ENCODE measurements at places on chromosomes 12 and 14.

DNA sequence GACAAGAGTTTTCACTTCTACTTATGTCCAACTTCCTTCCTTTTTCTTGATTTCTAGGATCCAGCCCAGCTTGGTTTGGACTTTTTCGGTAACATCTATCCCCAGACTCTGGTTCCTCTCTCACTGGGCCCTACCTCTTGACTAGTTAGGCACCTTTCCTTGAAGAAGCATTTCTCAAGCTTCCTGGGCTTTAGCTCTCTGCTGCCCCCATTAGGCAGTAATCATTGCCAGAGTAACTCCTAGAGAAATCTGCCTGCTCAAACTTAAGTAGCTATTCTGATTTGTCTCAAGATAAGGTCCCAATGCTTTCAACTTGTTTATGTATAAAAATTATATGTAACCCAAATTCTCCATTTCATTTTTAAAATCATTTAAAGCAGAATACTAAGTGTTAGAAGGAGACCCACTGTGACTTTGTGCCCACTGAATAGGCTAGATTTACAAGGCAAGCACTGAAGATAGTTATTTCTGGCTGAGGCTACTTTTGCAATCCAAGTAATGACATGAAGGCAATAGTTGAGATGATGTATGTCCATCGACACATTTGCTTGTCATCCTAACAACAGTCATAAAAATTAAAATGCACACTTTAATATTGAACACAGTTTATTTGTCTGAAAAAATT, 275.0 kb upstream of the G2E3 start:
- DNase-seq, result no peak

GRCh38 chr12:23083267-23083666, 458.3 kb downstream of the ETNK1 start:
- DNase-seq, result no peak

- DNase-seq, result no peak
These were observed 22.5 kb upstream of the PCNX1 start for GRCh38 chr14:70884595-70885342.

GRCh38 chr14:45426685-45427282, 173.8 kb upstream of the MIS18BP1 start:
- no peak for DNase-seq

GRCh38 chr14:54487771-54488170, 1.0 kb downstream of the GMFB start:
- no peak for DNase-seq

DNA sequence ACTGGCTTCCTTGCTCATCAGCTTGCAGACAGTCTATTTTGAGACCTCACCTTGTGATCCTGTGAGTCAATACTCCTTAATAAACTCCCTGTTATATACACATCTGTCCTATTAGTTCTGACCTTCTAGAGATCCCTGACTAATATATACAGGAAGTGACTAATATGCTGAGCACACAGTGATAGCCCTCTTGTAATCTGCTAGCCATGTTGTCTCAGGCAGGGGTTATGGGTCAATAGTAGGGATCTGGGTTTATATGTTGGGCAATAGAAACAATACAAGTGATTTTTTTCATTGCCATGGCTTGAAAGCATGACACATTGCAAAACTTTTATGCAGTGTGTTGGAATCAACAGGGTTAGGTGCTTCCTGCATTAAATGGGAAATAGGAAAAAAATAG, 562.2 kb downstream of the GALC start:
- DNase-seq, result no peak

DNA sequence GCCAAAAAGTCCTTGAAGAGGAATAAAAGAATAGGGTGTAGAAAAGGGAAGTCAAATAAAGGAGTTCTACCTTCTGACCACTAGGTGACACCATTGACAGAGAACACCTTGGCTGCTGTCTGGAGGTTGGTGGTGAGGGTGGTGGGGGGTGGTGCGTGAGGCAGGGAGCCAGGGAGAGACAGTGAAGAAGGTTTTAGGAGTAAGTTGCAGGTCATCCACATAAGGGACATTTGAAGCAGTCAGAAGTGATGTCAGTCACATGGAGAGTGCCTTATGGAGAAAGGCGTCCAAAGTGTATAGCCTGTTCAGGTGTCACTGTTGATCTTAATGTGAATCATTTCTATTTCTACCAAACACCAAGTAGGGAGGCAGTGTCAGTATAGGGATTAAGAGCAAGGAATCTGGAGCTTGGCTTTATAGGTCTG, 279.3 kb upstream of the DDHD1 start:
- DNase-seq, result no peak

DNA sequence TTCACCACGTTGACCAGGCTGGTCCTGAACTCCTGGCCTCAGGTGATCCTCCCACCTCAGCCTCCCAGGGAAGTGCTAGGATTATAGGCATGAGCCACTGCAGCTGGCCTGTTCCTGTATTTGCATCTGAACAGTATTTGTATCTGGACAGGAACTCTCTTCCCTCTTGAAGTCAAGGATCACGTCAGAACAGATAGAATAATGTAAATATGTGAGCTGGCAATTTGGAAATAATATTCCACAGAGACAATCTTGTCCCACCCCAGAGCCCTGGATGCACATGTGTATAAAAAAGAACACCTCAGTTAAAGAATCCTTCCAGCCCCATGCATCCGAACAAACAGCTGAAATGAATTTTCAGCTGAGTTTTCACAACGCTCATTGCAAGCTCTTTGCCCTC, 118.3 kb downstream of the VEZT start:
- no peak for DNase-seq

DNA sequence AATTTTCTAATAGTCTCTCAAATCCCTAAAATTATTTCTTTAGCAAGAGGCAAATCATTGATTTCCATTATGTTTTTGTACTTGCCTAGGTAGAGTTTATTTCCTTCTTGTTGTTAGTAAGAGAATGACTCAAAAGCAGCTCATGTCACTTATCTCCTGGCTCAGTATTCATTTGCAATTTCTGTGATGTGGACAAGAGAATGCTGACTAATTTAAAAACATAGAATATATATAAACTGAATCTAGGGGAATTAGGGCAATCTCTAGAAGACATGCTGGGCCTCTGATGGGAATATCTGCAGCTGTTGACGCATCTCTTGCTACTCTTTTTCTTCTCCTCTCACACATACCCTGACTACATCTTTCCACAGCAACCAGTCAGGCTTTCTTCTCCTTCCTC, 130.8 kb upstream of the PRKD1 start:
- DNase-seq, result no peak

- DNase-seq, result peak; percentile 58
These were observed 37.5 kb downstream of the CHST11 start for GRCh38 chr12:104494137-104494792.

DNA sequence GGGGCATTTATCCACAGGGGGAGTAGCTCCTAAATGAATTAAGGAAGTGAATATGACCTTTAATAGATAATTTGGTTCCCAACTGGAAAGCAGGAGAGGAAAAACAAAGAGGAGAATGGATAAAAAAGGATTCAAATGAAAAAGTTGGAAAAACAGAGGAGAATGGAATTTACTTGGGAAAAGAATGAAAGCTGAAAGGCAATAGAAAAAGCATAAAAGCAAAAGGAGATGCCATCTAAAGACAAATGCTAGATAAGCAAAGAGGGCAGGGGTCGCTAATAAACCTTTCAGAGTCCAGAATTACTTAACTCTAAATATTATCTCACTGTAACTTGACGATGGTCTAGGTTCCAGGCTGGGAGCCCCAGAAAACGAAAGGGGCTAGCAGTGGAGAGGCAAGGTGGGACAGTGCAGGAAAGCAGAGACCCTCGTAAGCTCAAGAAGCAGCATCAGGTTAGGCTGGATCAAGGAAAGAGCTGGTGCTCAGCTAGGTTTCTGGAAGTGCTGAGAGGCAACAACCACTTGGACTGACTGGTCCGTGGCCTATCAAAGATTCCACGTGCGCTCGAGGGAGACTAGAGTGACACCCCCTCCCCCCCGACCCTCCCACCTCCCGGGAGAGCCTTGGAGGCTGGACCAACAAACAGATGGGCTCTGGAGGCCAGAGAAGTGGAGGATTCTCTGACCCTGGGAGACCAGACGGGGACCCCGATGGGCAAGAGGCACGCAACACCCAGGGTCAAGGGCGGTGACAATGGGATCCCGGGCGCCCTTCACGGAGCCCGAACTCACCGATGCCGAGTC, 1.2 kb downstream of the SLC2A13 start:
- DNase-seq, result no peak

- peak; percentile 59 for DNase-seq
These were observed 6.4 kb upstream of the RABGGTA start for GRCh38 chr14:24277606-24278321.

DNA sequence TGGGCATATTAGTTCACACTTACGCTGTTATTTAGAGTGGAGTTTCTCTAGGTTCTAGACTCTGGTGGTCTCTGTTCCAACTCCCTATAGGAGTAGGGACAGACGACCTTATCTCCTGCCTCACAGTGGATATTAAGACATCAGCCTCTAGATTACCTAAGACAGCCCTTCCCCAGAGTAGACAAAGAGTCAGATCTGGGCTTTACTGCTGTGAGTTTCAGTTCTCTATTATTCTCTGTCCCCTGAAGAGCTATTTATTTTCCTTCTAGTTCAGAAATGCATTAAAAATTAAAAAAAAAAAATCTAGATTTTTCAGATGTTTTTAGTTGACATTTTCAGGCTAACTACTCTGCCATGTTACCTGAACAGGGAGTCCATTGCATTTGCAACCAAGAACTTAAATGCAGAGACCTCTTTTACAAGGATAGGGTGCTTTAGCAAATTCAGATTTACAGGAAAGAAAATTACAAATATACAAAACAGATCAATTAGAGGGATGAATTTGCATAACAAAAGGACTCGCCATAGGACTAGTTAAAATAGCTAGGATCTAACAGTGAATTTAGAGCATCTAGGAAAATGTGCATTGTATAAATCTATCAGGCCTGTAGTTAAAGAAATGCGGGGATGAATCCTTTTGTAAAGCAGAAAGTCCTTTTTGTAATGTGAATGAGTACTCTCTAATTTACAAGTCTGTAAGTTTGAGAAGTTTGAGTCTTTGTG, 381.4 kb downstream of the APAF1 start:
- no peak for DNase-seq

DNA sequence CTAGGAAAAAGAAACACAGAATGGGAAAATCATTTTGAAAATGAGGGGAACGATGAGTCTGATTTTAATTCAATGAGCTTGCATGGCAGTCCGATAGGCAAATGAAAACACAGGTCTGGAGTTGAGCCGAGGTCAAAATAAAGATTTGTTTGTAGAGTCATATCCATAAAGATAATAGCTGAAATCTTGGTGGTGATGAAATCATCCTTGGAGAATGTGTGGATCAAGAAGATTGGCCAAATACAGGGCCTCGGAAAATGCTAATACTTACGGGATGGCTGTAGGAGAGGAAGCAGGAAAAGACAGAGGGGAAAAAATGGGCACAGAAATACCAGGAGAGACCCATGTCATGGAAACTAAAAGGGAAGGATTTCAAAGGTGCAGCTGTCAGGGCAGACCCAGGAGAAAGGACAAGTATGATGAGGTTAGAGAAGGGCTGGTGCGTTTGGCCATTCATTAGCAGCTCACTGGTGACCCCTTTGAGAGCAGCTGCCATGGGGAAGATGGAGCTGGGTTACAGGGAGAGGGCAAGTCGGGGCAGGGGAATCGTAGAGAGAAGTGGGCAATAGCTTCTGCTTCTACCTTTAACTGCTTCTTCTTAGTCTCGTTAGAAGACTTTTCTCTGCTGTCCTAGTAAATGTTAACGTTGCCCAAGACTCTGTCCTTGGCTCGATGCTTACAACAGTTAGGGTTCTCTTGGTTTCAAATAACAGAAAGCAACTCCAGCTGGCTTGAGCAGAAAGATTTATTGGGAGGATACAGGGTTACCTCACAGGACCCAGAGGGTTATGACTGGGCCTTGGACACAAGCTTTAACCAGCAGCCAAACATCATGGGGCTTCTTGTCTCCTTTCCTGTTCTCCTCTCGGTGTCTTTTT, 161.8 kb downstream of the EFCAB11 start:
- DNase-seq, result no peak

DNA sequence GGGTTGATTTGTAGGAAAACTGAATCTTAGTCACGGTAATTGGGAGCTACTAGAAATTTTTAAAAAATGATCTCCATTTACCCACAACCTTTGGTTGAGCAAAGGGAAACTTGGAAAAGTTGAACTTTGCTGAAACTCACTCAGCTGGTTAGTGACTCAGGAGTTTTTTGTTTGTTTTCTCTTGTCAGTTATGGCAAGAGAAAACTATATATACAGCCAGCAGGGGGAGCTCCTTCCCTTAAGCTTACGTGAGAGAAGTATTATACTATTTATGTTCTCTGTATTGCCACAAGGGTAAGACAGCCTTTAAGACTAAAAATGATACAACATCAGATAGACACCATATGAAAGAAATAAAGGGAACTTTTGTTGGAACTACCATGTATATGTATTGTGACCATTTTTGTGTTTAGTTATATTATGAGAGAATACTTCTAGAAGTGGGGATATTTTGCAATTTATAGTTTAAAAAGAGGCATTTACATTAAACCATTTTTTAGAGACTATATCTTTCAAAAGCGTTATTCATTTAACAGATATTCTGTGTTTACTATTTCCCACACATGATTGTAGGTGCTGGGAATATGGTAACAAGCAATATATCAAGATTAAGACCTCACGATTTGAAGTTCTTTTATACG, 28.1 kb upstream of the TBC1D30 start:
- DNase-seq, result peak; percentile 34

DNA sequence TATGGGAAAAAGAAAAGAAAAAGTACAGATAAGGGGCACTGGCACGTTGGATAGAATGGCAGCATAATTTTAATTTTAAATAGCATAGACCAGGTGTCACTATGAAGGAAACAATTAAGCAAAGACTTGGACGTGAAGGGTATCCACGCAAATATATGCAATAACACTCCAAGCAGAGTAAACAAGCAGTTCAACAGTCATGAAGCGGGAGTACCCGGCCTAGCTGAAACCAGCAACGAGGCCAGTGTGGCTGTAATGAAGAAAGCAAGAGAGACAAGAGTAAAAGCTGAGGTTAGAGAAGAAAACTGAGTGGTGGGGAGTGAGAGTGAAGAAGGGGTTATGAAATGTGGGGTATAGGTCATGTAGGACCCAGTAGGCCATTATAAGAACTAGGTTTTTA, 85.4 kb downstream of the BCL2L14 start:
- no peak for DNase-seq

DNA sequence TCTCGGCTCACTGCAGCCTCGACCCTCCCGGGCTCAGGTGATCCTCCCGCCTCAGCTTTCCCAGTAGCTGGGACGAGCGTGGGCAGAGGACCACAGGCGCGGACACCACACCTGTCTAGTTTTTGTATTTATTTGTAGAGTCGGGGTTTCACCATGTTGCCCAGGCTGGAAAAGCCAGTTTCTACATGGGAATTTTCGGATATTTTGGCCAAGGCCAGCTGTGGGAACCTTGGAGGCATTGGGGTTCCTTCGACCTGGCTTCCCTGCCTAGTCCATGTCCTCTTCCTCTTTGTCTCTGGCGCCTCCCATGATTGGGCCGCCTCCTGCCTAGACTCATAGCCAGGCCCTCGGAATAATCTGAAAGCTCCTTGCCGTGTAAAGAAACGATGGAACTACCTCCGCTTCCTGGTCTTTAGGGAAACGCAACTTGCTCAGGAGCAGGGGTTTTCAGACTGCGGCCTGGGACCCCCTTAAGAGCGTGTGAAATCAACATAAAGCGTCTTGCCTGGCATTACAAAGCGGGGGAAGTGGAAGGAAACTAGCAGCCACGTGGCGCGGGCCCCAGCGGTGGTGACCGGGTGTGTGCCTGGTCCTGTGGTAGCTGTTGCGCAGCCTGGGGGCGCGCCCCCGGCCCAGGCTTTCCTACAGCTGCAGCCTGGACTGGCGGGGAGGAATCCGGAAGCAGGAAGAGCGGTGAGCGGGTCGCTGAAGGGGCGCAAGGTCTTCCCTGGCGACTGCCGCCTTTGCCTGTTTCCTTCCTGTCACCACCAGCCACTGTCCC, 1.4 kb upstream of the HSP90AA1 start:
- peak; percentile 63 for DNase-seq

GRCh38 chr14:75404847-75405246, 23.0 kb upstream of the JDP2 start:
- no peak for DNase-seq
